Amniotic stem cell (primary cell): ENCODE measurements at places on chromosomes 3 and 15.

DNA sequence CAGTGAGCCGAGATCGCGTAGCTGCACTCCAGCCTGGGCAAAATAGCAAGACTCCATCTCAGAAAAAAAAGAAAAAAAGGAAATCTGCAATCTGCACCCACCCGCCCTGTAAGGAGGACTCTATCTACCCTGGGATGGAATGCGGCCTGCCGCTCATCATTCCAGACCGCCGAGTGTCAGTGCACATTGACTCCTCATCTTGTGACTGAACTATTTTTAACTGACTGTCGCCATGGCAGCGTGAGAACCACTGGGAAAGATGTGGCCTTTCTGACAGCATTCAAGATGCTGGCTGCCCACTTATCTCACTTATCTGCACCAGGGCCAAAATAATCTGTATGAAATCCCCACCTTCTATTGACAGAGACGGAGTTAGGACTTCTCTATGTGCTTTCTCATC, 38.8 kb upstream of the ANKRD34C start:
- no peak for DNase-seq

- DNase-seq = no peak
Measured at GRCh38 chr3:188231456-188231855, 77.5 kb downstream of the LPP start.

- DNase-seq = no peak
Measured at GRCh38 chr3:60531759-60532158, 719.5 kb downstream of the FHIT start.

DNA sequence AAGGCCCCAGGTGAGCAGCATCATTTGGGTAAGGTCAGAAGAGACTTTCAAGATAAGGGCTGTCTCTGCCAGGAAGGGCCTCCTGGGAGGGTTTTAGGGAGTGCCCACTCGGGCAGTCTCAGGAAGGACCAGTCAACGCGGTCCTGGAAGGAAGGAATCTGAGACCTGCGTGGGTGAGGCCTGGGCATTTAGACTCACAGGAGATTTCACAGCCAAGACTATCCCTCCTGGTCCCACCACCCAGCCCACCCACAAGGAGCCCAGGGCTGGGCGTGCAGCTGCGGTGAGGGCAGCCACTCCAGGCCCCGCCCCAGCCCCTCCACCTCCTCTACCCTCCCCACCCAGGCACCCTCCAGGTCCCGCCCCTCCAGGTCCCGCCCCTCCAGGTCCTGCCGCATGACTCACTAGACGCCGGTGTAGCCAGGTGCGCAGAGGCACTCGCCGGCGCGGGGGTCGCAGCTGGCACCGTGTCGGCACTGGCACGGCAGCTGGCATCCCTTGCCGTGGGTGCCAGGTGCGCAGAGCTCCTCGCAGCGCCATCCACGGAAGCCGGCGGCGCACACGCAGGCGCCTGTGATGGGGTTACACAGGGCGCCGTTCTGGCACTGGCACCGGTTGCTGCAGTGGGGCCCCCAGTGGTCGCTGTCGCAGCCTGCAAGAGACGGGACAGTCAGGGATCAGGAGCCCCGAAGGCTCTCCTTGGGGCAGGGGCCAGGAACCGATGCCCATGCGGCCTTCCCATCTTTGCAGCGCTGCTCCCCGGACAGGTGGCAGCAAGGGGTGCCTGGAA, 112.7 kb downstream of the RAB11A start:
- no peak for DNase-seq

DNA sequence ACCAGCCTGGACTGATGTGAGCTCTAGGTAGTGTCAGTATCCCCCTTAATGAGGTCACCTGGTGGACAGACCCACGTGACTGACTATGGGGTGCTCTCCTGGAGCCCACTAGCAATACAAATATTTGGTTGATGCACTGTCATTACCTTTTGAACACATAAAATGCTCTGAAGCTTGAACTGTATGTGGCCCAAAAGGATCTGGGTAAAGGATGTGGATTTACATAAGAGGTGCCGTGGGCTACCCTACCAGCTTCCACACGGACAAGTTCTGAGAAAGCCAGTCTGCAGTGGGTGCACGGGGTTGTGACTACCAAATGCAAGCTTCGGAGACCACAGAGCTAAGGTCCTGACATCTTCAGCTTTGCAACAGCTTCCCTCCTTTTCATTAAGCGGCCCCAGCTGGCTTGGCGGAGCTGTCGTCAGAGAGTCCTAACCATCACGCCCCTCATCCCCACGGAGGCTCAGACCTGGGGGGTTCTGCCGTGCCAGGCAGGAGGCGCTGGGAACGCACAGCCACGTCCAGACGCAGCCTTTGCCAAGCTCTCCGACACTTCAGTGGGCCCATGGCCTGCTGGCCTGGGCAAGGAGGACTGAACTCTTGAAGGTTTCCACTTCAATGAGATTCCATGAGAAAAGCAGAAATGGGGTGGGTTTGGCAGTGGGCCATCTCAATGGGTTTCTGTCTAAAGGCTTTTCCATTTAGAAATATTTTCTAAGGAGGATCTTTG, 228.3 kb downstream of the ADAMTS17 start:
- no peak for DNase-seq

DNA sequence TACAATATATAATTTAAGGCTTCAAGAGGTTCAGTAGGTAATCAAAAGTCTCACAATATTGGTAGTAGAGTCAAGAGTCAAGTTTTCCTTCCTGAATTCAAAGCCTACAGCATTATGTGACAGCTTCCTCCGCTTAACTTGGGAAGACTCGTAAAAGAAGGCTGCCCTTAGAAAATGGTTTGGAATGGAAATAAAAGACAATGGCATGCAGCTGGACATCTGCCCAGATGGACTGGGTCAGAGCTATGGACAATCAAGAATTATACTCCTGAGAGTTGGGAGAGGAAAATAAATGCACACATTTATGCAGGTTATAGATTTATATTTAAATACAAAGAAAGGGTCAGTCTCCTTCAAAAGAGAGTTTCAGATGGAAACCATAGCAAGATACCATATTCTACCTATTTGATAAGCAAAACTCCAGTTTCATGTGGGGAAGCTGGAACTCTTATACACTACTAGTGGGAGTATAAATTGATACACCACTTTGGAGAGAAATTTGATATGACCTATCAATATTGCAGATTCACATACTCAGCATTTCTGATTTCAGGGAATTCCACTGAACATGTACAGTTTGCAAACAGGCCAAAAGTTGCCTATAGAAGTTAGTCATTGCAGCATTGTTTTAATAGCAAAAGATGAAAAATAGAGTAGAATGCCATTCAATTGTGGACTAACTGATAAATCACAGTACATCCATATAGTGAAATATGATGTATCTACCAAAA, 6.1 kb downstream of the CRYBG3 start:
- DNase-seq = no peak

- DNase-seq = no peak
Measured at GRCh38 chr3:49899815-49900214, 3.9 kb downstream of the MST1R start.

- DNase-seq = no peak
Measured at GRCh38 chr3:47578119-47578632, 489 bp downstream of the CSPG5 start.

DNA sequence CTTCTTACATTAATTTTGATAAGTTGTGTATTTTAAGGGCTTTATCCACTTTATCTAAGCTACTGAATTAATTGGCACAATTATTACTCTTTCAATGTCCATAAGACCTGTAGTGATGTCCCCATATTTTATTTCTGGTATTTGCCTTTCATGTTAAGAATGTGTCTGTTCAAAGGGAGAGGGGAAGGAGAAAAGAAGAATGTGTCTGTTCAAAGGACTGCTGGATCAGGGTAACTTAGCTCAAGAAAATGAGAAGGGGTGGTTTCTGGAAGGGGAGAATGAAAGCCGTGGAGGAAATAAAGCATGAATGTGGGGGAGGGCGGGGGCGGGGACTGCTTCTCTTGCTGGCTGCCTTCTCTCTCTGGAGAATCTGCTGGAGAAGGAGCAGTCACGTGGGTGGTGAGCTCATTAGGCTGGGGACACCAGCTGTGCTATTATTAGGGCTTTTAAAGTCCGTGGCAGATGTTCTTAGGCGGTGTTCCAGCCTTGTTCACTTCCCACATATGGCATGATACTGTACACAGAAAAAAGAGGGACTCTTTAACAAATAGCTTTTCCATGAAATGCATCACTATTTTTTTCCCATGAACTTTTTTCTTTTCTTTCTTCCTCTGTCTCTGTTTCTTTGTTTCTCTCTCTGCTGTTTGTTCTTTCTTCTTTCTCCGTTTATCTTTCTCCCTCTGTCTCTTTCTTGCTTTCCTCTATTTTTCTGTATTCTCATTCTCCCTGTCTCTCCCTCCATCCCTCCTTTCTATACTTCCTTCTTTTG, 63.7 kb upstream of the ULK4 start:
- no peak for DNase-seq
